CD4-positive, alpha-beta T cell treated with Interleukin-4 for 1 hour (primary cell): ENCODE measurements at places on chromosomes 1 and 21.
A peak's percentile ranks its signal among the peaks of the same experiment; 100 is the strongest.

DNA sequence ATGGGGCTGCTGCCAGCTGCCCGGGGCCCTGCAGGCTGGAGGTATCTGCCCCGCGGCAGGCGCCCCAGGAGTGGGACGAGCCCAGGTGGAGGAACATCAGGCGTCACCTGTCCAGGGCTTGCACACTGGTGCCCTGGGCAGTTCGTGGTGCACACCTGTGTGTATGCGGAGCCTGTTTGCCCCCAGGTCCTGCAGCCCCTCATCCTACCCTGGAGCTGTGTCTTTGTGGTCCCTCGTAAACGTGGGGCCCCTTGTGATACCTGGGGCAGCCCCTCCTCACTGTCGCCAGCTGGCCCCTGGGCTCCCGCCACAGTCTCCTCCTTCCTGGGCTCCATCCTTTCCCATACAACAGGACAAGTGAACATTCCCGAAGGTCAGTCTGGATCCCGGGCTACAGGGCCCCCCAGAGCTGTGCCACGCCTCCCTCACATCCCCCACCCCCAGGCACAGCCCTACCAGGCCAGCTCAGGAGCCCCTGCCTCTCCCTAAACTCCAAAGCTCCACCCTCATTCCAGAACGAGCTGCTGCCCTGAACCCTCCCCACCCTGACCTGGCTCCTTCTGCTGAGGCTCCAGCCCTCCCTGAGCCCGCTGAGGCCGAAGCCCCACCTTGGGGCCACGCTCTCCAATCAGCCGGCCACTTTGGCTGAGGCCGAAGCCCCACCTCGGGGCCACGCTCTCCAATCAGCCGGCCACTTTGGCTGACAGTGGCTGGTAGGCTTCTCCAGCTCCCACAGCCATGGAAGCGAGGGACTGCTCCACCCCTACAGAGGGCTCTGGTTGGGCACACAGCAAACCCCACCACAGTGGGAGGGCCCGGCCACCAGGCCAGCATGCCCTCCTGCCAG, 42.6 kb downstream of the UBE2G2 start:
- DNase-seq = no peak

- DNase-seq = no peak
Measured at GRCh38 chr21:33302796-33303195, 22.0 kb upstream of the IFNAR1 start.

DNA sequence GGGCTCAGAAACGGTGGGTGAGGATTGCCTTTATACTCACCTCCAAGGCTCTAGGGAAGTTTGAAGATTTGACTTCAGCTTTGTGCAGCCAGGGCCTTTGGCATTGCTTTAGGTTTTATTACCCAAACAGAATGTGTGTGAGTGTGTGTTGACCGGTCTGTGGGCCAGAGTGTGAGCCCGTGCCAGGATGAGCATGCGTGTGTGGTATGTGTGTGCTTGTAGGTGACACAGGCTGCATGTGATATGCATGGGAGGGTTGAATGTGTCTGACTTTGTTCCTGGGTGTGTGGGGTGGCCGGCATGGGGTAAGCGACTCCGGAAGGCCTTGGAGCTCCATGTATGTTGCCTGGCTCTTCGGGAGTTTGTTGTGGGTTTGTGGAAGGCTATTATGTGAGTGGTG, 160.5 kb downstream of the FOXD2 start:
- DNase-seq = no peak

DNA sequence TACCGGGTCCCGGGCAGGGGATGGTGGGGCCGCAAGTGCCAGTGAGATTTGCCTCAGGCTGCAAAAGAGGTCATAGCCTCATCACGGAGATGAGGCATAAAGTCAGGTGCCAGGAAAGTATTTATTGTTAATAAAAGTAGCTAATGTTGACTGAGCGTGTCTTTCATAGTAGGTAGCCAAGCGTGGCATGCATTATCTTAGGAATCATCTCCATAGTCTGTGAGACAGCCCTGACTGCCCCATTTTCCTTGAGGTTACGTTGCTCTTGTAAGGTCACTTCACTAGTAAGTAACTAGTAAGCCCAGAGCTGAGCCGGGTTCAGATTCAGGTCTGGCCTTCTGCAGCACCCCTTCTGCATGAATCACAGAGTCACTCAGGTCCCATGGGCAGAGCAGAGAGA, 174.2 kb downstream of the CAMTA1 start:
- no peak for DNase-seq

- DNase-seq = no peak
Measured at GRCh38 chr1:112244131-112244530, 151.9 kb upstream of the CTTNBP2NL start.

- no peak for DNase-seq
Measured at GRCh38 chr1:169676001-169676400, 35.4 kb downstream of the SELL start.

DNA sequence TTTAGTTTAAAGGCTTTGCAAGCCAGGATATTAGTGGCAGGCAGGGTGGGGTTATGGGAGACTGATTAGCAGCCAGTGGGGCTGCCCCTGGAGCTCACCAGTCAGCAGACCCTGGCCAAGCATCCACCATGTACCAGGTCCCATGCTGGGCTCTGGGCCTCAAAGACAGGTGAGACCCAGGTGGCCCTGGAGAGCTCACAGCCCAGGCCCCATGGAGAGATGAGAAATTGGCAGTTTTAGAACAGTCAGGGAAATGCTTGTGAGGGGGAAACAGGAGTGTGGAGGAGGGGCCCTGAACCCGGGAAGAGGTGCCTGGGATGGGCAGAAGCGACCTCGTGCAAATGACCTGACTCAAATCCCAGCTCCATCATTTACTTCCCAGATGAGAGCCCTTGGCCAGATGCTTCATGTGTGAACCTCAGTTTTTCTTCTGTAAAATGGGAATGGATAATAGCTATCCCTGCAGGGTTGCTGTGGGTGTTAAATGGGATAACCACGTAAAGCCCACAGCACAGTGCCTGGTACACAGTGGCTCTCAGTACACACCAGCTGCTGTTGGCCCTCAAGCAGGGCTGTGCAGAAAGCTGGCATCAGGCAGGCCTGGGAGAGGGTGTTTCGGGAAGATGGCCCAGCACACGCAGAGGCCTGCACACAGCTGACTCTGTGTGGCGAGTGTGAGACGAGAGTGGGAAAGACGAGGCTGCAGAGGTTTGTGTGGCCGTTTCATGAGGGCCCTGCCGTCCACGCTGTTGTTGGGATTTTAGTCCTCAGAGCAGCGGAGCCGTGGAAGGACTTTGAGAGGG, 518.5 kb downstream of the PTPRU start:
- no peak for DNase-seq

GRCh38 chr1:178740924-178741323, 15.9 kb downstream of the RALGPS2 start:
- DNase-seq = no peak

DNA sequence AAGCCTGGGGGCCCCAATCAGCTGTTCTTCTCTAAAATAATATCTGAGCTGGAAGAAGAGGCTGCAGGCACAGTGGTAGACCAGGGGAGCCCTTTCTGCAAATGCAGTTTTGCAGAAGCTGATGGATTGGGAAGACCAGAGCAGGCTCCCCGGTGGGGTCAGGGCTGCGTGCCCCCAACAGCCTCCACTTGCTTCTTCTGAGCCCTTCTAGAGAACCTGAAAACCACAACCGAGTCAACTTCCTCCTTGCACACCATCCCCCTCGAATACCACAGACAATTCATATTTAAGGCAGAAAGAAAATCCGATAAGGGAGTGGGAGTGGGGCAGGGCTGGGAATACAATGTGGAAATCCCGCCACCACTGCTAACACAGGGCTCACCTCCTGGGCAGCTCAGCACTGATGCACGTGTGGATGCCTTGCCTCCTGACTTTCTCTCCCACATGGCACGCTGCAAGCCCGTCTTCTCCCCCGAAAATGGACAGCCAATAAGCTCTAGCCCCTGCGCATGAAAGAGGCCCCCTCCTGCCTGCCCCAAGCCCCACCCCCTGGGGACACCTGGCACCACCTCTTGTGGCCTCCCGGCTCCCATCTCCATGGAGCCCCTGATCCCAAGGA, 25.4 kb upstream of the ALDH4A1 start:
- DNase-seq = peak; percentile 68

GRCh38 chr21:33270986-33271385, 4.8 kb downstream of the IL10RB start:
- DNase-seq = no peak

- no peak for DNase-seq
Measured at GRCh38 chr1:91201176-91201575, 179.3 kb upstream of the ZNF644 start.

GRCh38 chr1:69246109-69246508, 321.6 kb upstream of the LRRC7 start:
- DNase-seq = no peak

- no peak for DNase-seq
Measured at GRCh38 chr21:28828021-28828420, 164.7 kb downstream of the LTN1 start.

DNA sequence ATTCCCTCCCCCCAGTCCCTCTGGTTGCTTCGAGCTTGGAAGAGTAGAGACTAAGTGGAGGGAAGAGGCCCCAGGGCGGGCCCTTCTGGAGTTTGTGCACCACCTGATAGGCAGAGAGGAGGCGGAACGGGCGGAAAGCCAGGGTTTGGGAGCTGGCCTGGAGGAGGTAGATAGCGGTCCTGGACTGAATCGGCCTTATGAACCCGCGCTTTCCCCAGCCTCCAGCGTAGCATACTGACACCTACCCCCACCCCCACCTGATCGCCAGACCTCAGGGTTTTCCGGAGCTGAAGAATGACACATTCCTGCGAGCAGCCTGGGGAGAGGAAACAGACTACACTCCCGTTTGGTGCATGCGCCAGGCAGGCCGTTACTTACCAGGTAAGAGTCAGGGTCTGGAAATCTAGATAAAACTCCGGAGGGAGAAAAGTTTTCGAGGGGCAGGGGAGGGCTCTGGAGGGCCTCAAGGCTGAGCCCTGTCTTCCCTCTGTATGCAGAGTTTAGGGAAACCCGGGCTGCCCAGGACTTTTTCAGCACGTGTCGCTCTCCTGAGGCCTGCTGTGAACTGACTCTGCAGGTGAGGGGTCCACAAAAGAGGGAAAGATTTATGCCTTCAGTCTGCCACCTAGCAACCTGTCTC, 705 bp downstream of the UROD start:
- DNase-seq = peak; percentile 9

GRCh38 chr1:8862528-8862927, 16.0 kb downstream of the ENO1 start:
- peak; percentile 60 for DNase-seq

GRCh38 chr1:1348420-1349255, 580 bp downstream of the DVL1 start:
- DNase-seq = no peak

- no peak for DNase-seq
Measured at GRCh38 chr1:89104147-89104546, 21.8 kb downstream of the GBP2 start.

- no peak for DNase-seq
Measured at GRCh38 chr1:28194326-28195035, 18.0 kb upstream of the PTAFR start.

DNA sequence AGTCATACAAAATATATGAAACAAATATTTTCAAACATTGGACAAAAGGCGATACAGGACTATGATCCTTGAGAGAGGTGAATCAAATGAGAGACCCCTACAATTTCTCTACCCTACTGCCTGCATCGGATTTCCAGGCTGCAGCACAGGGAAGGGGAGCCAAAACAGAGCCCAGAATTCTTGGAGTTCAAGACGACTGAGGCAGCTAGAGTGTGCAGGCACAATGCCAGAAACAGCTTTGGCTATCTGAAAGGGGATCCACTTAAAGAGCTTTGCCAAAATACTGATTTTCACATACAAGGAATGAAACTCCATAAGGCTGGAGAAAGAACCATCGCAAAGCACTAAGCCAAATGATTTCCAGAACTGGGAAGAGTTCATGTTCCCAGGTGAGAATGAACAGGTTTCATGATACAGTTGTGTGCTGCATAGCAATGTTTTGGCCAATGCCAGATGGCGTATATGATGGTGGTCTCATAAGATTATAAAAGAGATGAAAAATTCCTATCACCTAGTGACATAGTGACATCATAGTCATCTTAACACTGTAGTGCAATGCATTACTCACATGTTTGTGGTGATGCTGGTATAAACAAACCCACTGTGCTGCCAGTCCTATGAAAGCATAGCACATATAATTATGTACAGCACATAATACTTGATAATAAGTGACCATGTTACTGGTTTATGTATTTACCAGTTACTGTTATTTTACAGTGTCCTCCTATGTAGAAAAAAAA, 77.5 kb downstream of the KCND3 start:
- no peak for DNase-seq

DNA sequence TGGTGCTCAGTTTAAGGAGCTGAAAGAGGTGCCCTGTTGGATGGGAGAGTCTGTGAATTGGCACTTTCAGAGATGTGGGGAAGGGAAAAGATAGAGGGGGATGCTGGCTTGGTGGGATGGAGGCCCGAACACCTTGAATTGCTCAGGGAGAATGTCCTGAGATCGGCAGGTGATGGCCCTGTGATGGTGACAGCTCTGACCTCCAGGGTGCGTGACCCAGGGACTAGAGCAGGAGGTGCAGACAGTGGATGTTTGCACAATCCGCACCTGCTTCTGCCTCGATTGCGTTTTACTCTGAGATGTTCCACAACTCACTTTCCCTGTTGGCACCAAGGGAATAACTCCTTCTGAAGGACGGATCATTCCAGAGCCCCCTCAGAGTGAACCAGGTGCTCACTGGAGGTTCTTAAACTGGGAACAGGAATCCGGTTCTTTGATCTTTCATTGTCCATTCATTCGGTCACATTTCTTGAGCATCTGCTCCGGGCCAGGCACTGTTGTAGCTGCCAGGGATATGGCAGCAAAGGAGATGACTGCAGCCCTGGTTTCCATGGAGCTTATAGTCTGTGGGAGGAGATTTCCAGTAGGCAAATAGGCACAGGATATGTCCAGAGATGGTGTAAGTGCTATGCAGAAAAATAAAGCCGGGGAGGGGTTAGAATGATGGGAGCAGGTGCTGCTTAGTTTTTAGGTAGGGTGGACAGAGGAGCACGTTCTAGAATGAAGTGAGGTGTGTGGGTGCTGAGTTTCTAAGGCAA, 226.6 kb upstream of the TMEM51 start:
- DNase-seq = no peak

DNA sequence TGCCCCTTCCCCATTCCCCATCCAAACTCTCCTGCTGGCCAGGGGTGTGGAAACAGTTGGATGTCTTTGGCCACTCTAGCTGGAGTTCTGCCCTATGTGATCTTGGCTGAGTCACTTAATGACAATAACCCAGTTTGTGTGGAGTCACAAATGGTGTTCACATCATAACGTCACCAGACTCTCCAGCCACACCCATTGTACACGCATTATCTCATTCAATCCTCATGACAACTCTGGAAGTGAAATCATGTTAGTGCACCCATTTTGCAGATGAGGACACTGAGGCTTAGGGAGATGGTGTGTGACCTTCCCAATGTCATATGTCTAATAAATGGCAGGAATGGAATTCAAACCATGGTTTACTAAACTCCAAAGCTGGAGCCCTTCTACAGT, 1.2 kb upstream of the CDA start:
- DNase-seq = no peak

GRCh38 chr1:156911577-156912298, 8.7 kb upstream of the LRRC71 start:
- no peak for DNase-seq

- DNase-seq = no peak
Measured at GRCh38 chr1:3904843-3905185, 4.7 kb upstream of the C1orf174 start.

GRCh38 chr1:164233149-164233548, 325.8 kb upstream of the PBX1 start:
- no peak for DNase-seq
